NCI-H2171 treated with DMSO at 0.1 percent for 48 hours (cell line): ENCODE measurements at places on chromosomes 2 and 18.

GRCh38 chr2:98708396-98709186, 22.3 kb downstream of the MGAT4A start:
- DNase-seq: no peak

GRCh38 chr2:79292239-79292957, 132.8 kb upstream of the REG3A start:
- DNase-seq: no peak

GRCh38 chr18:70294471-70295191, 5.8 kb downstream of the SOCS6 start:
- no peak for DNase-seq

- DNase-seq: no peak
Measured at GRCh38 chr2:66897181-66897580, 462.3 kb downstream of the MEIS1 start.

GRCh38 chr2:83584672-83585071, 874.4 kb downstream of the SUCLG1 start:
- no peak for DNase-seq

GRCh38 chr18:56473400-56474024, 164.9 kb downstream of the TXNL1 start:
- DNase-seq: no peak

- no peak for DNase-seq
Measured at GRCh38 chr2:43018179-43019024, 208.0 kb downstream of the ZFP36L2 start.

DNA sequence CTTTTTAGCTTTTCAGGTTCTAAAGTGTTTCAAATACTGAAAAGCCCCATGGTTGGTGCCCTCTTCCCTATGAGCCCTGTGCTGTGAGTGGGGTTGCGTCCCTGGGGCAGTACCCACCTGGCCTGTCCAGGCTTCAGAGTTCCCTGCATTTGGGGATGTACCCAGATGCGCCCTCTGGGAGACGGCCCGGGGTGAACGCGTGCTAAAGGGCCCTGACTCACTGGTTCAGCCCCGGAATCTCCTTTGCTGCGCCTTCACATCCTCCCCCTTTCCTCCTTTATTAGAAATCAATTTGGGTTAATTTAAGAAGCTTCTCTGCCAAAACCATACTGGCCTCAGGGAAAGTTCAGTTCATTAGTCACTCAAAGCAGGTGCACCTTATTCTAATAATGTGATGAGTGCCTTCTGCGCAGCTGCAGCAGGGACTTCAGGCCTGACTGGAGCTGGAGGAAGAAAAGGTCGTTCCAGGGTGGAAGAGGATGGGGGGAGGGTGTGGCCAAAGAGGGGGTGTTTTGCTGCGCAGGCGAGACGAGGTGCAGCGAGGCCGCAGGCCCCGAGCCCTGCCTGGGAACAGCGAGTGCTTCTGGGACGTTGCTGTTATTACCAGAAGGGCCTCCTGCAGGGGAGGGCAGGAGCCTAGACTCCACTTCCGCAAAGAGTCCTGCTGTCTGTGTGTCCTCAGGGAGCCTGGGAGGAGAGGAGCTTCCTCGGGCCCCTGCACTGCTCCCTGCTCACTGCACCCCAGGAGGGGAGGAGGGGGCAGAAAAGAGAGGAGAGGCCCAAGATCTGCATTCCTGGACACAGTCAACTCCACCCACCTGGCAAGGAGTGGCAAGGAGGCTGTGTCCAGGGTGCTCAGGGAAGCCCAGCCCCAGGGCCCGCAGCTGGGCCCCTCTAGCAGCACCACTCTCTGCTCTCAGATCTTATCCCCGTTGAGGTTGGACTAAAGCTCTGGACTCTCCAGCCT, 223.2 kb upstream of the PXDN start:
- no peak for DNase-seq

- no peak for DNase-seq
Measured at GRCh38 chr2:182503886-182504285, 77.0 kb upstream of the PDE1A start.

DNA sequence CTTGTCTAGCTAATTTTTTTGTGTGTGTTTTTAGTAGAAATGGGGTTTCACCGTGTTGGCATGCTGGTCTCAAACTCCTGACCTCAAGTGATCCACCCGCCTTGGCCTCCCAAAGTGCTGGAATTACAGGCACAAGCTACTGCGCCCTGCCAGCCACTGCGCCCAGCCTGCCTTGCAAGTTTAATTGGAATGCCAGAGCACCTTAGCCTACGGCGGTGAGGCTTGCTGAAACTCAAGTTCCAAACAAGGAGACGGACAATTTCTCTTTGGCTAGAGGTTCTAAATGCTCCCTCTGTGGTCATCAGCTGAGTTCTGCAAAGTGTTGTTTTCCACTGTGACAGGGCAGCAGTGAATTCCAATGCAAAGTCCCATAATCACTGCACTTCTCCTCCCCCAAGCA, 583.4 kb downstream of the KCNJ3 start:
- no peak for DNase-seq

DNA sequence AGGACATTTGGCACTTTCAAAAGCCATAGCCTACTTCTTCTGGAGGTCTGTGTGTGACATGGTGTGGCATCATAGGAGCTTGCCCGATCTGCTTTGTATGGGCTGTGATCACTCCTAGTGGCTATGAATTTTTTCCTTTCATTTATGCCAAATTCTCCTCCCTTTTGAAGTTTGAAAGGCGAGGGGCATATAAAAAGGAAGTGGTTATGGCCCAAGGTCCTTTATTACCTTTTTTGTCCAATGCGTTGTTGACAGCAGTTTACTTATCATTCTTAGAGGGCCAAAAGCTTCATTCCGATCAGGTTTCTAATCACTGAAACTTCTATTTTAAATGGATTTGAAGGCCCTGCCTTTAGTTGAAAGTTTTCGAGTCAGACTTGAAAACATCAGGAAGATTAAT, 224.3 kb upstream of the FOSL2 start:
- DNase-seq: no peak

- peak; percentile 92 for DNase-seq
Measured at GRCh38 chr2:68828887-68829708, 42.1 kb downstream of the BMP10 start.

DNA sequence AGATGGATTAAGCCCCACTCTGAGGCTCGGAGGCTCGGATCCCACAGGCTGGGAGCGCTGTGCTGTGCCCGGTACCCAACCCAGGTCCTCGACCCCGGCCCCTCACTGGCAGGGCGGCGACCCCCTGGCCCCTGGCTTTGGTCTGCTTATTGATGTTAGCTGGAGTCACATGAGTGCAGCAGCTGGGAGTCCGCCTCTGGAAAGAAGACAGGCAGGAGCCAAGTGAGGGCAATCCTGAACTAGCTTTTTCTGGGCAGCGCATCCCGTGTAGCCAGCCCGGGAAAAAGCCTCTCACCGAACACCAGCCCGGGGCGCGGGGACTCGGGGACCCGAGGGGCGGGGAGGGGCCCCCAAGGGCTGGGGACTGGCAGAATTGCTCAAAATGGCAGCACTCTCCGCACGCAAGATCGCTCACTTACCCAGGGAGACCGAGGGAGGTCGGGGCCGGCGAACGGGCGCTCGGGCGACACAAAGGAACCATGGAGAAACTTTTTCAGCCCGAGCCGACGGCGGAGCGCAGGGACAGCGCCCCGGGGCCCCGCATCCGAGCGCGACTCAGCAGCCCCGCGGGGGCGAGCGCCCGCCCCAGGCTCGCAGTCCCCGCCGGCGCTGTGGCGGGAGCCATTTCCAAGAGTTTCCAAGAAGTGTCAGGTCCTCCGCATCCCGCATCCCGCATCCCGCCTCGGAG, 567 bp downstream of the TMEM200C start:
- DNase-seq: peak; percentile 67

DNA sequence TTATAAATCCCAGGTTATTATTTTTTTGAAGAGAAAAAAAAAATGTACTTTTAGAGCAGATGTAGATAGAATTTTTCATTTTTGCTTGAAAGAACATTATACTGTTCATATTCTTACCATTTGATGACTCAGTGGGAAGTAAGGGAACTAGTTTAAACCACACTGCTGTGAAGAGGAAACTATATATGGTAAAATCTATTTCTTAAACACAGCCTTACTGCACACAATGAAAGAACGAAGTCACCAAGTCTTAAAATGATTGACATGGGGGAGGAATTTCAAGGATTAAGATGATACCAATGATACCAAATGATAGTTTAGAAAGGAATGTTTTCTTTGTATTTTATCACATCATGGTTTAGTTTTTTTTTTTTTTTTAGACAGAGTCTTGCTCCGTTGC, 5.0 kb downstream of the ACTR2 start:
- DNase-seq: no peak

DNA sequence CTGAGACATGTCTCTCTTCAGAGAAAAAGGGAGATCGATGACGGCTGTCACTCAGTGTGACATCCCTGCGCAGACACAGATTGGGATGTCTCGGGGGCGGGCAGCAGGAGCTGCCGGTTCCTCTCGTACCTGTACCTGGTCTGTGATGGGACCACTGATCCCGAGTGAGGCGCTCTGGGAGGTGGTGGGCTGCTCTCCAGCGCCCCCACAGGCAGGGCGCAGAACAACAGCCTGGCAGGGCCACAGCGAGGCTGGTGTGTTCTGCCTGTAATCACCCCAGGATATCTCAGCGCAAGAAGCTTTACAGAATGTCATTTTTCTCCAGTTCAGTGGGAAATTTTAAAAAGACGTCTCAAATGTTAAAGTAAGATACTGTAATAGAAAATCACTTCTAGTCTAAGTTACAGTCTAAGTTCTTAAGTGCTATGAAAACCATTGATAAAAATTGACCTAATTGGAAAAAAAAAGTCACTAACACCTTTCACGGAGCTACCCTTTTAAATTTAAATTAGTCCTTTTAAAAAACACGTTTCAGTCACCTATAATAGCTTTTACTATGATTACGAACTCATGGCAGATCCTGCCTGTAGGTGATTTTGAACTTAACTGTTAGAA, 189.8 kb downstream of the SNTG2 start:
- peak; percentile 11 for DNase-seq

DNA sequence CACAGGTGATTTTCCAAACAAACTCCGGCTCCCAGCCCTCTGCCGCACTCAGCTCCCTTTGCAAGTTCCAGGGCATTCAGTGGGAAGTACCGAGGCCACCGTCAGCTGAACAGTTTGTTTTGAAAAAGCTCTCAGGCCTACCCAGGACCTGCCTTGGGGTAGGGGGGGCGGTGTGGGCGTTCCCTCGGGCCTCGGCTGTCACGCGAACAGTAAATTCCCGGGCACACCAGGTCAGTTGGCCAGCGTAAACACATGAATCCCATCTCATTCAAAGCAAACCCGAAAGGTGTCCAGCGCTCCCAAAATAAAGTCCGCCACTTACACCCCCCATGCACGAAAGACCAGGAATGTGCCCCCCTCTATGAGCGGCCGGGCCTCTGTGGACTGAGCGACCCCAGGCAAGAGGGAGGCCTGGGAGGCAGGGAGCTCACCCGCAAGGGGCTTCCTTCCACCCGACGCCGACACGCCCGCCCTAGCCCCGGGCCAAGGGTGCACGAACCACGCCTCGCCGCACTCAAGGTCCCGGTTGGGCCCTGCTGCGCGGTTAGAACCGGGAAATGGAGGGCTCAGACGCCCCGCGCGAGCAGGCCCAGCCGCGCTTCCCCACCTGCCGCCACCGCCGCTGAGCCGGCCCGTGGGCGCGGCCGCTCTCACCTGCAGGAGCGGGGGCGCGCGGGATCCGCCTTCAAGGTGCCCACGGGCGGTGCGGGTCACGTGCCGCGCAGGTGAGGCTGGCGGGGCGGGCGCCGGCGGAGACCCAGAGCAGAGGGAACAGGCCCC, at the start of gene WDSUB1:
Gene WDSUB1 (minus strand): TSS at position 775 of the 780 bp plus-strand sequence. CDS start 3,634 bp downstream, outside the sequence.
- peak; percentile 85 for DNase-seq

DNA sequence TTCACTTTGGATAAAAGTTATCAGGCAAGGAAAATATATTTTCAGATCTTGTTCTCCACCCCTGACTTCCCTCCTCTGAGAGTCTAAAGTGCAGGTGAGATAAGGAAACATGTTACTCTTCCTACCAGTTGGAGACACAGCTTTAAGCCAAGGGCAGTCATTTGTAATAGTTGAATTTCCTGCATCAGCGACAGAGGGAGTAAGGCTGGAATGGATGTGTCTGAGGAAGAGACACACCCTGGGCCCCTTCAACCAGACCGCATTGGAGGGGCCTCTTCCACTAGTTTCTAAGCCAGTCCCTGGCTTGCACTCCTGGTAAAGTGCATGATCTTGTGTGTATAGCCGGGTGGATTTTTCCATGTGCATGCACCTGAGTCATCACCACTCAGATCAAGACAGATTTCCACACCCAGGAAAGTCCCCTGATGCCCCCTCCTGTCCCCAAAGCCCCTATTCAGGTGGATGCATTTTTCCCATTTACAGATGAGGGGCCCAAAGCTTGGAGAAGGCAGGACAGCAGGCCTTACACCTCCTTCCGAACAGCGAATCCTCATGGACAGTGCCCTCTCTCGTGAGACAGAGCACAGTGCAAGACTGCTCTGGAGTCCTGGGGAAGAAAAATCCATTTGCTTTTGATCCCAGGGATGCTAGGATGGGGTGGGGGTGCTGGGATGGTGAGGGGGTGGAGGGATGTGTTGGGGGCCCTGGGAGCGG, 66.7 kb upstream of the SH3RF3 start:
- DNase-seq: no peak

- DNase-seq: peak; percentile 27
Measured at GRCh38 chr2:44668336-44668735, 273.2 kb upstream of the SIX3 start.

GRCh38 chr2:20425371-20425881, 21.4 kb upstream of the RHOB start:
- no peak for DNase-seq

DNA sequence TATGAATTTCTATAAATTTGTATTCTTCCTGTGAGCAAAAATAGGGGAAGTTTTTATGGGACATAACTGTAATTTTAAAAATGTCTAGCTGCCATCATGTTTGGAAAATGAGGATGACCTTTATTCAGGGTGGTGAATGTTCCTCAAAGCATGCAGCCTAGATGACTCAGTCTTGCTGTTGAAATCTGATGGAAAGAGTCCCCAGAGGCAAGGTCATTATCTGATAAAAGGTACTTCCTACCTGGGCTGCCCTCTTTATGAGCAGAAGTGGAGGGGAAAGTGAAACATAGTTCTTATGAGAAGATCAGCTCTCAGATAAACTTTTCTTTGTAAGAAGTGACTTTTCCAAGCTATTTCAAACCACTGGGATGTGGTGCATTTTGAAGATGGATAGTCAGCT, 1144.7 kb upstream of the PIK3C3 start:
- no peak for DNase-seq

DNA sequence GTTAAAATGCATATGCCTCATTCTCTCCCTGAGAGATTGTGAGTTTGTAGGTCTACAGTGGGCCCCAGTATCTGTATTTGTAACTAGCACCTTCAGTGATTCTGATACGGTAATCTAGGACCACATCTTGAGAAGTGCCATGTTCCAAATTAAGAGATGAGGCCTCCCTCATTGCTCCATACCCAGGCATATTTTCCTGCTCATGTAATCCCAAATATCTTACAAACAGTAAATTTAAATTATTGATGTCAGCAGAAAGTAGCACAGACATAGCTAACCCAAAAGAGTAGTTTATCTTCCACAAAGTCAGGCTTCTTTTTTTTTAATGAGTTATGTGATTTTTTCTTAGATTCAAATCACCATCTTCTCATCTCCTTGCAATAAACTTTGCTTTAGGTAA, 263.8 kb downstream of the SETBP1 start:
- no peak for DNase-seq

- no peak for DNase-seq
Measured at GRCh38 chr2:165876269-165876668, 77.3 kb downstream of the TTC21B start.

- no peak for DNase-seq
Measured at GRCh38 chr2:127185705-127186104, 34.4 kb downstream of the CYP27C1 start.
